ENCODE measurements at places on chromosomes 3 and 15. TPM values are rescaled to one million over a fixed set of nuclear protein-coding genes. Genes with fewer than 3 reads are reported as not detected.

Gene CPLX3
- total RNA-seq = 0.06 TPM

Gene SNX33
- total RNA-seq = 11.9 TPM

Gene PATL2
- 0.16 TPM for total RNA-seq

Gene ROPN1
- total RNA-seq = not detected

Gene KIF7
- 4.9 TPM for total RNA-seq

Gene TRIP4
- 27.8 TPM for total RNA-seq

Gene OXTR
- 10.8 TPM for total RNA-seq

Gene RAB7A
- total RNA-seq = 168 TPM

Gene NR1D2
- total RNA-seq = 12.7 TPM

Gene GOLGA6D
- total RNA-seq = not detected

Gene C3orf20
- total RNA-seq = 0.08 TPM

Gene PTH1R
- total RNA-seq = 1.1 TPM

Gene POPDC2
- 0.44 TPM for total RNA-seq
